ENCODE measurements at places on chromosomes 6 and 20.

- no peak for DNase-seq
These were observed 39.6 kb downstream of the ANKS1A start for GRCh38 chr6:34928695-34929094.

- DNase-seq = no peak
These were observed 299.1 kb upstream of the KCNQ5 start for GRCh38 chr6:72322771-72323170.

DNA sequence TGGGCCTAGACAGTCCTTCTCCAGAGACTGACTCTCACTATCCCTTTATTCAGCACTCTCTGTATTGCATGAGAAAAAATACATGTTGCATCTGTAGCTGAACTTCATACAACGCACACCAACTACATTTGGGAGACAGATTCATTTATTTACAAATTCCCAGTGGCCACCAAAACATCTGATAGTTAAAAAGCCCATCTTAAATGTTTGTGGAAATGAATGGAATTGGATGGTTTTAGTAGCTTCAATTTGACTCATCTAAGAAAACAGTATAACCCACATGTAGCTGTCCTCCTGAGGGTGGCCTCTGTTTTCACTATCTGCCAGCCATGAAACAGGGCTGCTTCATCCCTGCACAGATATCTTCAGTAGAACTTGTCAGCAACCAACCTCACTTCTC, 116.3 kb downstream of the PCSK2 start:
- DNase-seq = no peak

- no peak for DNase-seq
These were observed 50.4 kb upstream of the MPC1 start for GRCh38 chr6:166433096-166433495.

DNA sequence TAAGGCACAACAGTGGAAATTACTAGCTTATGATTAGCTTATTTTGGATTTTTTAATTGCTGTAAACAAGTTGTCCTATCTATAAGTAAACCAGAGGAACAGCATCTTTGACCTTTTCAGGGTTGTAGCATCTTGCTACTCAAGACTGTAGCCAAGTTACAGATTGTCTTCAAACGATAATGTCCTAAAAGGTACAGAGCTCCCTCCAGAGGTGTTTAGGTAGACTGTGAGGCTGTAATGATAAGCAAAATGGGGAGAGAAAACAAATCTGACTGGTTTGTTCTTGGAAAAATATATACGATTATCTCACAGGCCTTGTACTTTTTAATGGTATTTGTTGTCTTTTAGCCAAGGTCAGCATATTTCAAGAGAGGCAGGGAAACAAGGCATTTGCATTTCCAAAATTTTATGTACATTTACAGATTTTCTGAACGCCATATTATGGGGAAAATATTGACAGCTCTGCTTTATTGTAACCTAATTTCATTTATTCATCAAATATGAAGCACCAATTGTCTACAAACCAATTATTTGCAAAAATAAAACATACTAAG, 273.4 kb downstream of the MEI4 start:
- DNase-seq = no peak

DNA sequence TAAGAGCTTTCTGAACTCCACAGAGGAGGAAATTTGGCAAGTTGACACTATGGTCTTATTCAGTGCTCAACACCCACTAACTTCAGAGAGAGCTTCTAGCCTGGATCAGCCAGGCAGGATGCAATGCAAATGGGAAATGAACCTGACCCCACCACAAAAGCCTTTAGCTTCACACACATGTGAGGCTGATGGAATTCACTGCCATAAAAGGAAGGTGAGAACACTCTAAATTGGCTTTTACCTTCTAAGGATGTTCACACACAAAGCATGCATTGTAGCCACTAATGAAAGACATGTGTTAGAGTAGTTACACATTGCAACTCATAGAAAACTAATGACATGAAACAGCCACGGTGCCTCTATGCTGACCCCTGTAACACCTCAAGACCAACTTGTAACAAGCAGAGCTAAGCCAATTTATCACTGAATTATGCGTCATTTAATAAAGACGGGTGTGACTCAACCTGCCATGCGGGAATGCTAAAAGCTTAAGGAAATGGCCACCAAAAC, 262.1 kb downstream of the HACE1 start:
- no peak for DNase-seq

GRCh38 chr6:135044639-135045038, 10.0 kb downstream of the HBS1L start:
- DNase-seq = no peak

- no peak for DNase-seq
These were observed 1166.0 kb upstream of the GJE1 start for GRCh38 chr6:140966676-140967075.

- DNase-seq = no peak
These were observed 246.3 kb upstream of the RNF24 start for GRCh38 chr20:4261333-4262284.

DNA sequence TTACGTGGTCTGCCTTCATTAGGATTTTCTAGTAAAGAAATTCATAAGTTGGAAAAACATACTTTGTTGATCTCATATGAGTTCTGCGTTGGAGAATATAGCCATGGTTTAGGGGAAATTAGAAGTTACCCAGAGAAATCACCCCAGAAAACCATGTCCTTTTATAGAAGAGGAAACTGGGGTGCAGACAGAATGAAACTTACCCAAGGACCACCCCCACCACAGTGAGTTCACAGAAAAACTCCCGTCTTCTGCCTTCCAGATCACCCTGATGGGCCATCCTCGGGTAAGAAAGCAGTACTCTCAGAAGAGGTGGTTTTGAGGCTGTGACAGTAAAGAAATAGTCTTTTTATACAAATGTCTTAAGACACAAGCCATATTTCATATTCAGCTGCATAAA, 25.1 kb upstream of the MAFB start:
- DNase-seq = no peak

GRCh38 chr6:52576392-52577021, 353 bp downstream of the TRAM2 start:
- DNase-seq = no peak

- DNase-seq = no peak
These were observed 218.3 kb upstream of the CST7 start for GRCh38 chr20:24730750-24731149.

DNA sequence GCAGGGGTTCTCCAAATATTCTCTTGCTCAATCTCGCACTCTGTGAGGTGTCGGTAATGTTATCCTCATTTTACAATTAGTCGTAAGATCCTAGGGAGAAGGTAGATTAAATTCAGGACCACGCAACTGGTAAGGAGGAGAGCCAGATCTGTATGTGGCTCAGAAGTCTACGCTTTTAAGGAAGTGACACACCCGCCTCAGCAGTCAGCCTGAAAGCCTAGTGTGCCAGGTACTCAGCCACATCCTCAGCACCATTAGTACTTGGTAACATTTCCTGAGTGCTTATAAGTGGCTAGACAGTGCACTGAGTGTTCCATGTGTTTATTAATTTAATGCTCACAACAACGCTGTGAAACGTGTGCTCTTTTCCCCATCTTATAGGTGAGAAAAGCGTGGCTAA, 63.7 kb downstream of the DHX35 start:
- no peak for DNase-seq

DNA sequence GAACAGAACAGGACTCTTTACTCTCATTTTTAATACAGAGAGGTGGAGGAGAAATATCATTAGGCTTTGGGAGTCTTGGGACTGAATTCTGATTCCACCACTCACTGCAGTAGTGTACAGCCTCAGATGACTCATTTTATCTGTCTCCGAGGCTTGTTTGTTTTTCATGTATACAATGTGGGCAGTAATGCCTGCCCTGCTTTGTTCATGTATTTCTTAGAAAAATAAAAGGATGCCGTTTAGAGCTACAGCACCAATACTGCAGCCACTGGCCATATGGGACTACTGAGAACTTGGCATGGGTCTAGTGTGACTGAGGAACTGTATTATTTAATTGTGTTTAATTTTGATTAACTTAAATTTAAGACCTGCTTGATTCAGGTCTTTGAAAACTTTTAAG, 41.2 kb upstream of the JAG1 start:
- DNase-seq = no peak
